ENCODE measurements at places on chromosomes 6 and 20.

DNA sequence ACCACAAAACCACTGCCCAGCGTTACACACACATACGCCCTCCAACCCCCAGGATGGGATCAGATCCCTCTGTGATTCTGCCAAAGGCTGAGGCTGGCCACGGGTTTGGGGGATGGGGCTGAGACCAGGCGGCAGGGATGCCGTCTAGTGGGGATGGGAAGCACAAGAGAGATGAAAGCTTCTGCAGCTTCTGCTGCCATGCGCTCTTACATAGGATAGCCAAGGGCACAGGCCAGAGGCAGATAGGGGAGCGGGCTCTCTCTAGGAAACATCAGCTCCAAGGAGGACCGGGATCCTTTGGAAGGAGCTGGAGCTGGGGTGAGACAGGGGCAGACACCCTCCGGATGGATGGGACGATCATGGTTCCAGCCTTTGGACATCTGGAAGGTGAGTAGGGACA lies 18.7 kb upstream of the RIN2 start:
- no peak for DNase-seq

- DNase-seq: no peak
Measured at GRCh38 chr20:51429144-51429482, 113.4 kb downstream of the NFATC2 start.

DNA sequence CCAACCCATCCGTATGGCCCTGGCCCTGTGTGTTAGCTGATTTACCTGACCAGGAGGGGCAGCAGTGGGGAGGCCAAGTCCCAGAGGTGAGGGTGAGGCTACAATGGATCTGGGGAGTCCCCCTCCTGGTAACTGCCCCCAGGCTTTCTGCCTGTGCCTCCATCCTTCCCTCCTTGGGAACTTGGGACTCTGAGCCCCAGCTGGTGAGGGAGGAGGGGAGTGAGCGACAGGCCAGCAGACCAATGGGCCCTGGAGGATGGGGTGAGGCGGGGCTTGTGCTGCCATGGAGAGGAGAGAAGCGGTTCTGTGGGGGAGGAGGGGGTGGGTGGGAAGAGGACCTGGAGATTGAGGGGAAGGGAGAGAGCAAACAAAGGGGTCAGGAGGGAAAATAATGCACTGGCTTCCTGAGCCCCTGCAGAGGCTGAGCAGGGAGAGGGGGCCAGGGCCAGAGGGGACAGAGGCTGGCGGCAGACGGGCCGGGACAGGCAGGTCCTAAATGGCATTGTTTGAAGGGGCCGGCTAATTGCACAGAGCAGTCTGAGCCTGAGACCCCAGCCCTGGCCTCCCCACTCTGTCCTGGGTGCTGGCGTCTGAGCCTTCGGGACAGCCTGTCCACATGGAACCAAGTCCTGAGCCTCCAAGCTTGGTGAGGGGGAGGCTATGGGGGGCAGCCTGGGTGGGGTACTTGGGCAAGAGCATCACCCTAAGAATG lies 17.5 kb downstream of the DNMT3B start:
- DNase-seq: no peak

DNA sequence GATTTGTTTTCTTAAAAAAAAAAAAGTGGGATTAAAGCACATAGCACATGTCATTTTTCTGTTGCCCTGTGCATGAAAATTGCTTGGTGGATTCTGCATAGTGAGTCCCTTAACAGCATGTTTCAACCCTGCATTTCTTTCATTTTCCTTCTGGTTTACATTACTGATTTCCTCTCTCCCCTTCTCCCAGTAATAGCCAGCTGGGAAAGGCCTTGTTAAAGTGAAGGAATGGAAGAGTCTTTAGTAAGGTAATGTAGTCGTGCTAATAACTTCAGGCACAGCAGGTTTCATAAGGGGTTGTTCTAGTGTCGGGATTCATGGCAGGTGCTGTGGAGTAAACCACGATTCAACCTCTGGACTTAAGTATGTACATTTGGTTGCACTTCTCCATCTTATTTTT lies 202.4 kb downstream of the FARS2 start:
- no peak for DNase-seq

DNA sequence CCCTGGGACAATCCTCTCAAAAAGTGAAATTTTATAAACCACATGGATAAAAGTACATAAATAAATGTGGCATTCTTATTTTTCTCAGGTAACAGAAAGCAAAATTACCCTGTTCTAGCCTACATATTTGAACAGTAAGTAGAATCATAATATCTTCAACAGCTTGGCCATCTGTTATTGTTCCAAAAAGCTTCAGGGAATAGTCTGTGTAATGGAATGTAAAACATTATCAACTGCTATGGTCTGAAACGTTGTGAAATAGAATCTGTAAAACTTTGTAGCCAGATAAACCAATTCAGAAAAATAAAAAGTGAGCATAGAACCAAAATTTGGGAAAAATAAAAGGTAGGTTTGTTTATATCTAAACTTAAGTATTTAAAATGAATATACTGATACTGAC lies 114.7 kb downstream of the THEMIS start:
- DNase-seq: no peak

DNA sequence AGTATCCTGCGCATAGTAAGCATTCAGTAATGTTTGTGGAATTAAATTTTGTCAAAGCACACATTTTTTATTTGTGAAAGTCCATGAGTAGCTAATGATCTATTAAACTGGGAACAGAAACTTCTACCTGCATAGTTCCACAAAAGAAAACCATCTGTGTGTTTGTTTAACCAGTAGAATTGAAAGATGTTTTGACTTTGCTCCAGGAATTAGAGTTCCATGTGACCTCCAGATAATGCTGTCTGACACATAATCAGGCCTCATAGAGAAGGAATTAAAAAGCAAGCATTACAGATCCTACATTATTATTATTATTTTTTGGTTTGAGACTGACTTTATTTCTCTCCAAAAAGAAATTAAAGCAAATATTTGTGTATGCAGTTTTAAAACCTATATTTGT lies 126.5 kb downstream of the PACRG start:
- no peak for DNase-seq

DNA sequence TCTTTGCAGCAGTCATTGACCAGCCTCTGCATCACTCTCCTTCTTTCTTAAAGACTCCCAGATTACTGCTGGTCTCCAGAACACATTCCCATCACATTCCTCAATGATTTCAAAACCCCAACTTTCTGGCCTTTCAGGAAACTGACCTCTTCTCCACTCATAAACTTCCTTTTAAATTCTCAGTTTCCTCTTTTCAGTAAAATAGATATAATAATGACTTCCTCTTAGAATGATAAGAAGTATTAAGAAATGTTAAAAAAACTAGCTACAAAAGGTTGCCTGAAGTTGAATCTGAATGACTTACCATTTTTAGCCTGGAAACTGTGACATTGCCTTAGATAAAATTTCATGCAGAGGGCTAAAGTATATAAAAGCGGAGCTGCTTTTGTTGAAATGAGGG lies 239.3 kb downstream of the OGFRL1 start:
- no peak for DNase-seq
